ENCODE measurements at places on chromosomes 11 and 22.

DNA sequence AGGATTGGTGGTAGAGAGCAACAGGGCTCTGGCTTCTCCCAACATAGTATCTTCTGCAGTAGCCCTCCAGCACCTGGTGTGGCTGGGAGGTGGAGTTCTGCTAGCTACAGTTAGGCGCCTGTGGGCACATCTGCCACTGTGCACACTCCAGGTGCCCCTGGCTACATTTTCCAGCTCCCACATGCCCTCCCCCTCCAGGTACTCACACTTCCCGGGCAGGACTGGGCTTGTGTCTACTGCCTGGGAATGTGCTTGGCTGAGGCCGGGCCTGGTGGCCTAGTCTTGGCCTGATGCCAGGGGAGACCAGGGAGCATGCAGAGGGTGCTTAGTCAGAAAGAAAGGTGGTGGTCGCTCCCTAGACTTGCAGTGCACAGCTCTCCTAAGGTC is 15.8 kb downstream of the PHLDB1 start:
- DNase-seq = no peak

DNA sequence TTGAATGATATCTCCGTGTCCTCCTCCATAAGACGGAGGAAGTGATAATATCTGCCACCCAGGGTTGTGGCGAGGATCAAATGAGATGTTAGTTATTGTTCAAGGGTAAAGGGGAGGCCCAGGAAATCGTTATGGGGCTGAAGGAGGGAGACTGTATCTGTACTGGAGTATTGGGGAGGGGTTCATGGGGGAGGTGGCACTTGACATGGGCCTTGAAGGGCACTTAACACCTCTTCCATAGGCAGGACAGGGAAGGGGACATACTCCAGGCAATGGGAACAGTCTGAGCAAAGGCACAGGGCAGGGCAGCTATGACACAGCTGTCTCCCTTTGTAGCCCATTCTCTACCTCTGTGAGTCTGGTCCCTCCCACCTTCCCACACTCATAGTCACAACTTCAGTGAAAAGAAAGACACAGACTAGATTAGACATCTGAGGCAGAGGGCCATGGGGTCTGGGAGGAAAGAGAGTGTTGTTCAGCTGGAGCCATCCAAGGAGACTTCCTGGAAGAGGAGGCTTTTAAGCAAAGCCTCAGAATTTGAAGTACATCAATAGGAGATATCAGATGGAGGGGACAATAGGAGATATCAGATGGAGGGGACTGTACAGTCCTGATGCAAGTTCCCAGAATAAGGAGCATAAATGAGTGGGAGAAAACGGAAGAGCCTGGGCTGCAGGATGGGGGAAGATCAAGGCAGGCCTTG is 15.8 kb upstream of the DGKZ start:
- no peak for DNase-seq

DNA sequence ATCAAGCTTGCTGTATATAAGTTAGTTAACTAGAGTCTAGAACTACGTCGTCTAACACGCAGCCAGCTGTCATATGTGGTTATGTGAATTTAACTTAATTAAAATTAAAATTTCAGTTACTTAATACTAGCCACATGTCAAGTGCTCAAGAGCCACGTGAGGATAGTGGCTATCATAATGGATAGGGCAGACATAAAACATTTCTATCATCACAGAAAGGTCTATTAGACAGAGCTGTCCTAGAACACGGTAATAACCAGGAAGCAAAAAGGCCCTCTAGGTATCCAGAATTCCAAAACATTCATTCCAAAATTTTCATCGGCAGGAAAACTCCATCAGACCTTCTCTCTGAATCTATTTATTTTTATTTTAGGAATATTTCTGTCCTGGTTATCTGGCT is 123.9 kb downstream of the RBFOX2 start:
- DNase-seq = no peak

GRCh38 chr11:45834298-45834756 is 12.9 kb upstream of the CRY2 start:
- DNase-seq = no peak

GRCh38 chr11:113881856-113882255 is 6.5 kb upstream of the USP28 start:
- DNase-seq = no peak
